Heart left ventricle (tissue), 16 donors: ENCODE measurements at places on chromosomes 1 and 21. TPM values are rescaled to one million over a fixed set of nuclear protein-coding genes. Genes with fewer than 3 reads are reported as not detected.
A peak's percentile ranks its signal among the peaks of the same experiment; 100 is the strongest.

FNDC10 gene
- 3.9 TPM for total RNA-seq

CD164L2 gene
- not detected for total RNA-seq

TFAP2E gene
- total RNA-seq: 0.57 TPM

CAMK1G gene
- total RNA-seq: not detected

ADAMTSL4 gene
- total RNA-seq: 30.7 TPM

ADAM30 gene
- not detected for total RNA-seq

GTF2B gene
- 18.9 TPM for total RNA-seq

FCMR gene
- 4.3 TPM for total RNA-seq

DNA sequence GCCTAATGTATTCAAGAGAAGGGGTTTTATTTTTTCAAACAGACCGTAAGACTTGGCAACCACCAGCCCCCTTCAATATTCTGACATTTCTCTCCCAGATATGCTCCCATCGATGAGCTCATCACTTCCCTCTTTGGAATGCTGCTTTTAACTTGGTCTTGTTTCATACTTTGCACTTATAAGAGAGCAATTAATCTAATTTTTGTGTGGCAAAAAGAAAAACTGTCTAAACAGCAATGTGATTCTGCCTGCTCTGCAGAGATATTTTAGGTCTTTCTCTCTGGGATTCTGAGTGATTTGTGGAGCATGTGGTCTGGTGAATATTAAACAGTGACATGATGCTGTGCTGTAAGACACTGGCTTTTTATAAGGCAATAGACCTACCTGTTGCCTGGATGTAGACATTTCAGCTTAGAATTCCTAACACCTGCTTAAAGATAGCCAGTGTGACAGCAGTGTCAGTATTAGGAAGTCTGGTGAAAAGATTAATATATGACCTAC is 284.8 kb downstream of the BACH1 start:
- no peak for DNase-seq

GRCh38 chr1:13751458-13751871 is 51.5 kb downstream of the PRDM2 start:
- DNase-seq: no peak

DNA sequence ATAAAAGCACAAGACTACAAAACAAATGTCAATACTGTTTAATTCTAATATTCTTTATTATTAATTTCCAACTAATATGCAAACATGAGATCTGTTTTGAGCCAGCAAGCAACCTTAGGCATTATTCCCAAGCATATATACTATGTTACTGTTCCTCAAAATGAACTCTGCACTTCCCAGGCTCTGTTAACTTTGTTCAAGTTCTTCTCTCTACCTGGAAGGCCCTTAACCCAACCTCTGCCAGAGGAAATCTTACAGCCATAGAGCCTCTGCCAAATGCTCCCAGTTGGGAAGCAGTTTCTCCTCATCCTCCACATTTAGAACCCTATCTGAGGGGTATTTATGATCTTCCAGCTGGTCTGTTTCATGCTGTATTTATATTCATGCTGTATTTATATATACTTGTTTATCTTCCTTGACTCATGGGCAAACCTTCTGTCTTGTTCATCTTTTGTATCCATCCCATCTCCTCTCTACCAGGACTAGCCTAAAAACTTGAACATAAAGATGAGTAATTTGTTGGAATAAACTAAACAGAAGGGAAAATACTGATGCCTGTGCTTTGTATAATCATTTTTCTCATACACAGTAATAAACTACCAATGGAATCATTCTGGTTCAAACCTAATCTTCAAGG is 5.3 kb downstream of the IVNS1ABP start:
- no peak for DNase-seq

DNA sequence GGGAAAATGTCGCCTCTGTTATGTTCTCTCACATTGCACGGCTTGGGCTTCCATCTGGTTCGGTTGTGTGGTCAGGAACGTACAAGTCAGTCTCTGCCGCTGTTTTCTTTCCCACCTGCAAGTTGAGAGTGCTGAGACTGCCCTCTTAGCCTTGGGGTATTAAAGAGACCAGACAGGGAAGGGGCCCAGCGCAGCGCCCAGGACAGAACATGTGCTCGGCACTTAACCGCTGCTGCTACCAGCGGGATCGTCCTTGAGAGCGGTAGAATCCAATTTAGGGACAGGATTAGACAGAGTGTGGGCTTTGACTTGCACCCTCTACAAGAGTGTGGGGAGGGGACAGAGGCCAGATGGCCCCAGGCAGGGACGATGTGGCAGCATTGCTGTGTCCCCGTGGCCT is 17.7 kb upstream of the AGPAT3 start:
- no peak for DNase-seq

DNA sequence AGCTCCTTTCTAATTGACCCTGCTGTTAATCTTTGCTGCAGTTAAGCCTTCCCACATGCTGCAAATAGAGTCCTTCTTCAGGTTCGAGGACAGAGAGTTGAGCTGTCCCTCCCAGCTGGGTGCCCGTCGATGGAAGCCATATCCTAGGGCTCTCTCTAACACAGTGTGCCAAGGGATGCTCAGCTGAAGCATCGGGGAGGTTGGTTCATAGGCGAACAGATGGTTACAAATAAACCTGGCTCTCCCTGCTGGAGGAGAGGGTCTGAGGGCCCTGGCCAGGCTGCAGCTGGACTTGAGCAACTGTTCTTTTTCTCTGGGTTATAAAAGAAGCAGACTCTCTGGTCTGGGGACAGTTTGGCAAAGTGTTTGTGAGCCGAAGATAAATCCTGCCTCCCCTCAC is 120.3 kb upstream of the C8B start:
- no peak for DNase-seq

GRCh38 chr1:192610112-192610889 is 25.6 kb upstream of the RGS13 start:
- no peak for DNase-seq

- no peak for DNase-seq
These were observed 821 bp upstream of the KHDRBS1 start for GRCh38 chr1:32012709-32013385.

GRCh38 chr1:43329995-43330751 is 7.4 kb upstream of the MPL start:
- peak; percentile 75 for DNase-seq

DNA sequence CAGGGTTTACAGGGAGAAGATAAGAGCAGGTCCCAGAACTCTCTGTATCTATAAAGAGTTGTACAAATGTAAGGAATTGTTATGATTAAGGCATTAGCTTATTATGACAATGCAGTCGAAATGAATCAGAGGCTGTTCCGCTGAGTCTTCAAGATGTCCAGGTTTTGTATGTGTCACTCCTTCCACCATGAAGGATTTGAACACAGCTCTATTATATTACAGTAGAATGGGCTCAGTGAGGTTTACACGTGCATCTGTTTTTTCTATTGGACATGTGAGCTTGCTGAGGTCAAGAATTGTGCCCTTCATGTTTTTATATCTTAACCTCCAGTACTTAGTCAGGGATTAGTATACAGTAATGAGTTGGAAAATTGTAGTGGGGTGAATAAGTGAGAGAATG is 86.3 kb downstream of the MPZL1 start:
- no peak for DNase-seq

GRCh38 chr1:23554127-23554480 is 5.2 kb downstream of the ID3 start:
- DNase-seq: no peak

GRCh38 chr1:155062702-155063411 is 683 bp upstream of the EFNA4 start:
- no peak for DNase-seq

DNA sequence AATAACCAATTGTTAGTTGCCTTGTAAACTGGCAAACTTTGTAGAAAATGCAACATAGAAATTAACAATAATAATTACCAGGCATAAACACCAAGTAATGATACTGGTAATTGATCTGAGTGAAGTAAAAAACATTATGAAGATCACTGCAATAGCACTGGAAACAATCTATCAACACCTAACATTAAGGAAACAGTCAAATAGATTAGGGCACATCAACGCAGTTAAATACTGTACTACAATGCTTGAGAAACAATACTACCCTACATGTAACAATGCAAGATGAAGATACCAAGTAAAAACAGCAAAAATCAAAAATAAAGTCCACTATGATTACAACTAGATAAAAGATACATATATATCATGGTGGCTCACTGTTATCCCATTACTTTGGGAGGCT is 16.6 kb downstream of the SYDE2 start:
- no peak for DNase-seq

DNA sequence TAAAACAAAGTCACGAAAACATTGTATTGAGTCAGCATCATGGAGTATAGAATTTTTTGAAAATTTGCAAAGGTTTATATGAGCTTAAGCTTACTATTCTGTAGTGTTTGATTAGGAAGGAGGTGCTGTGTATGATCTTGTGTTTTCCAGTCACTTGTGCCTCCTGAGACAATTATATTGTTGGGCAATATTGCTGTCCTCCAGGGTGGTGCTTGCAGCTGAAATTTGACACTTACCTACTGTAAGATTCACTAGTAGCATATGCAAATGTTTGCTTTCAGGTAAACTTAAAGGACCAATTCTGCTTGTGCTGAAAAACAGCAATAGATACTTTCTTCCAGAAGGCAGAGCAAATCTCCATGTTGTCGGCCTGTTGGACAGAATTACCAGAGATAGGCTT is 268.0 kb downstream of the TGFB2 start:
- no peak for DNase-seq

DNA sequence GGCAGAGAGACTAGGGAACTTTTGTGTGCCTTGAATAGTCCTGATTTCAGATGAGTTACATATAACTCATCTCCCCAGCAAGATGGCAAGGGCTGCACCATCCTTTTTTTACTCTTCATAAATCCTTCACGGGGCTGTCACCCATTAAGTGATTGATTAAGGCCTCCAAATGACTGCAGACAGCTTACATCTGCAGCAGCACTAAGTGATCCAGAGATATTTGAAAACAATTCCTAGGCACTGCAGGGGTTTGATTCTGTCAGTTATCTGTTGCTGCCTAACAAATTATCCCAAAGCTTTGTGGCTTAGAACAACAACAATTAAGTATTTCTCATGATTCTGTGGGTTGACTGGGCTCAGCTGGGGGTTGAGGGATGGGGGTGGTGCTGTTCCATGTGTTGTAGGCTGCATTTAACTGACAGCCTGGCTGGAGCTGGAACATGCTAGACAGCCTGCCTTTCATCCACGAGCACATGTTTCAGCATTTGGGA is 19.3 kb downstream of the TEX38 start:
- no peak for DNase-seq

DNA sequence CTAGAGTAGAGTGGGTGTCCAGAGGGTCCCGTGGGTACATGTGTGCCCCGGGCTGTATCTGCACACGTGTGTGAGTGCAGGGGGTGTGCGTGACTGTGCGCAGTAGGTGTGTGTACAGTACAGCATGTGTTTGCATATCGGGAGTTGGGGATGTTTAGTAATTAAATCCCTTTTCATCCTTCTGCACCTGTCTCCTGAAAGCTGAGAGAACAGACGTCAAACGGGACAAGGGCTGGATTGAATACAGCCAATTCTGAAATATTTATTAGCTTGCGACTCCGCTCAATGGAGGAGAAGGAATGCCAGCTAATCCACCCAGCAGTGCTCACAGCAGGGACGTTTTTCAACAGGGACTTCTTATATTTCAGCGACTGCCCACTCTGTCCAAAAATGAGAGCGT is 44.7 kb upstream of the CASZ1 start:
- DNase-seq: no peak

DNA sequence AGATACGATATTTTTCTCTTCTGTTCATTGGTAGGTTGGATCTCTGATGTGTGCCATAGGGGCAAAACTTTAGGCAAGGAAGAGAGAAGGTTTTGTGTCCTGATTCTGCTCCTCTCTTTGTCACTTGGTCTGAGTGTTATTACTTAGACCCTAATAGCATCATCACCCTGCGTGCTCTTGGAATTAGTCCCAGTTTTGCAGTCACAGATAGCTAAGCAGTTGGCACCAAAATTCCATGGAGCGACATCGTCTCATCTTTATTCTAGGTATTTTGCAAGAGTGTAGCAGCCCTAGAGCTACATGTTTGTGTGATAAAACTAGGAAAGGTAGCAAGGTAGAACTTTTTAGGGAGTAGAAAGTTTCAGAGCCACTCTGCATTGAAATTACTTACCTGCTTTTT is 23.8 kb downstream of the PIP5K1A start:
- no peak for DNase-seq

DNA sequence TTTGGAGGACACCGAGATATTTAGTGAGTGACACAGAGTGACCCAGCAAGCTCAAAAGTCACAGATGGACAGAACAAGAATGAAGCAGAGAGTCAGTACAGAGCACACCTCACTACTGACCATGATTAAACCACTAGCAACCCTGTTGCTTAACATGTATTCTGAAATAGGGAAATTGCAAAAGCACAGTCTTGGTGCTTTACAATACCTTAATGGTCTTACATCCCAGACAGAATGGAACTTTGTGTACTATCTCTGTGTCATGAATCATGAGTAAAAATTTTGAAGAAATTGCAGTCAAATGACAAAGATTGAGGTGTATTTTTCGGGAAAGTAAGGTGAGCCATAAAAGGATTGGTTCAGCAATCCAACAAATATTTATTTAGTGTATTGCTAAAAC is 2.7 kb upstream of the SAMSN1 start:
- no peak for DNase-seq

GRCh38 chr1:228415221-228415620 is 1.4 kb downstream of the TRIM17 start:
- no peak for DNase-seq

GRCh38 chr1:190436615-190437014 is 41.0 kb downstream of the BRINP3 start:
- no peak for DNase-seq

DNA sequence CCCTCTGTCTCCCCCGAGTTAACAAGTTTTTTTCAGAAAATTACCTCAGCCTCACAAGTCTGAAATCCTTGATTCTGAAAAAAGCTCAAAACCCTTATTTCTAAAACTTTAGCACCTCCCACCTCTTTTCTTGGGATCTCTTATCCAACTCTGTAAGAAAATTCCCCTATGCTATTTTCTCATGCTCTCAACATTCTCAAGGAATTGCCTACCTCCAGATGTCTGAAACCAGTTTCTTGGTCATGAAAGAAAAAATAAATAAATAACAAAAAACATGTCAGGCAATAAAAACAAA is 18.1 kb upstream of the SFPQ start:
- DNase-seq: no peak

DNA sequence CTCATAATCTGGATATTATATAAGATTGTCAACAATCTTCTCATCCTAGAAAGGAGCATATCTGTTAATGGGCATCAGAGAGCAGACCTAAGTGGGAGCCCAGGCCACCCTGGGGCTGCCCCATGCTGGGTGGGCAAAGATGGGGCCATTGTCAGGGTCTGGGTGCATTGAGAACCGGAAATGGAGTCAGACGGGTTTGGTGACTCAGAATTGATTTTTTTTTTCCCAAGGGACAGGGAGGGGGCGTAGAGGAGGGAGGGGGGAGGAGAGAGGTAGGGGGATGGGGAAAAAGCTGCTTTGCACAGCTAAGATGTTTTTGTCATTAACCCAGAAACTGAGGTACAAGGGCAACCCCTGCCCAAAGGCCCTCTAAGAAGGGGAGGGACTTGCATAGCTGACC is 1.3 kb downstream of the ATXN7L2 start:
- no peak for DNase-seq
